ENCODE measurements at places on chromosomes 12 and 14.

- DNase-seq, result no peak
These were observed 60.1 kb downstream of the TAOK3 start for GRCh38 chr12:118312578-118312977.

DNA sequence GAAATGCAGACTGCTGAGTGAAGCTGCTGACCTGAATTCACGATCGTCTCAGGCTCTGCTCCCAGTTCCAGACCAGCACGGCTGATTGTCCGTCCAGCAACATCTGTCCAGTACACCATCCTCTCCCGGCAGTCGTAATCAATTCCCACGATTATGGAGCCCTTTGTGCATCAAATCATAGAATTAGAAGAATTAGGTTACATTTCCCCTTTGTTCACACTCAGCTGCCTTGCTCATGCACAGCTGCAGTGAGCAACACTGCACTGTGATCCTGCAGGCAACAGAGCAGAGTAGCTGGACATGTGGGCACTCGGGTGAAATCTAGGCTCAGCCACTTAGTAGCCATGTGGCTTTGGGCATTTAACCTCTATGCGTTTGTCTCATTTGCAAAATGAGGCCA, 22.2 kb downstream of the RTRAF start:
- DNase-seq, result peak; percentile 28

- DNase-seq, result no peak
These were observed 29.3 kb downstream of the SSPN start for GRCh38 chr12:26224657-26225056.

GRCh38 chr14:104545942-104546501, 33.5 kb upstream of the C14orf180 start:
- no peak for DNase-seq

DNA sequence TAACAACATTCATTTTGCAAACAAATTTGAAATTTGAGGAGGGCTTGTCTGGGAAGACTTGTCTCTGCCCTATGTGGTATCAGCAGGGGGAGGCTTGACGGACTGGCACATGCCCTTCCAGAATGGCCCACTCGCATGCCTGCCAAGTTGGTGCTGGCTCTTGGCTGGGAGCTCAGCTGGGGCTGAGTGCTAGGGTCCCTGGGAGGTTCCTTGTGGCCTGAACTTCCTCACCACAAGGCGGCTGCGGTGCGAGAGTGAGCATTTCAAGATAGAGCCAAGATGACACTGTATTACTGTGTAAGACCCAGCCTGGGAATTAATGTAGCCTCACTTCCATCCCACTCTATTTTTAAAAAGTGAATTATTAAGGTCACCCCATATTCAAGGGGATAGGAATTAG, 271.6 kb upstream of the PLEKHG7 start:
- no peak for DNase-seq

- DNase-seq, result no peak
These were observed 13.1 kb downstream of the EVL start for GRCh38 chr14:100078216-100078803.

DNA sequence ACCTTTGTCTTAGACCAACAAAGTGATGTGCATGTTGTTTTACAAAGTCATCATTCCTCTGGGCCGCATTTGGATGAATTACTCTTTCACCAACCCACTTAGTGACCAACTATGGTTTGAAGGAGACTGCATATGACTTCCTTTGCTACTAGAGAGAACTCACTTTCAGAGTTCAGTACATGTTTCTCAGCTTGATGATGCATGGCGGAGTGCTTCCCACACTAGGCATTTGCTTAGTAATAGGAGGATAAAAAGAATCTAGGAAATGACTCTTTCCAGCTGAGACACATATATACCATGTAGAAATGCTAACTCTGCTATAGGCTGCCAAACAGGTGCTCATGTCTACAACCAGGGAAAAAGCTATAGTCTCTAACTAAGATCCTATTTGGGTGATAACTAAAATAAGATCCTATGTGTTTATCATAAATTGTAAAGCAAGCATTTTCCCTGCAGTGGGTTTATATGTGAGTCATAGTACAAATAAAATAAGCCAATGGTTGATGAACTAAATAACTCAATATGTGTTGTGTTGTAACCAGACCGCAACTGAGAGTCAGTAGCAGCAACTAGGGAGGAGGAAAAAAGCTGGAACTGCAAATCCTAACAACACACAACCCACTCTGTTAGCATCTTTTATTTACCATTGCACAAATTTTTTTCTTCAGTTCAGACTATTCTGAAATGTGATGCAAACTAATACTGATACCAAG, 87.2 kb downstream of the TSPAN8 start:
- DNase-seq, result no peak

- DNase-seq, result no peak
These were observed 51.9 kb downstream of the BICD1 start for GRCh38 chr12:32158525-32158924.

DNA sequence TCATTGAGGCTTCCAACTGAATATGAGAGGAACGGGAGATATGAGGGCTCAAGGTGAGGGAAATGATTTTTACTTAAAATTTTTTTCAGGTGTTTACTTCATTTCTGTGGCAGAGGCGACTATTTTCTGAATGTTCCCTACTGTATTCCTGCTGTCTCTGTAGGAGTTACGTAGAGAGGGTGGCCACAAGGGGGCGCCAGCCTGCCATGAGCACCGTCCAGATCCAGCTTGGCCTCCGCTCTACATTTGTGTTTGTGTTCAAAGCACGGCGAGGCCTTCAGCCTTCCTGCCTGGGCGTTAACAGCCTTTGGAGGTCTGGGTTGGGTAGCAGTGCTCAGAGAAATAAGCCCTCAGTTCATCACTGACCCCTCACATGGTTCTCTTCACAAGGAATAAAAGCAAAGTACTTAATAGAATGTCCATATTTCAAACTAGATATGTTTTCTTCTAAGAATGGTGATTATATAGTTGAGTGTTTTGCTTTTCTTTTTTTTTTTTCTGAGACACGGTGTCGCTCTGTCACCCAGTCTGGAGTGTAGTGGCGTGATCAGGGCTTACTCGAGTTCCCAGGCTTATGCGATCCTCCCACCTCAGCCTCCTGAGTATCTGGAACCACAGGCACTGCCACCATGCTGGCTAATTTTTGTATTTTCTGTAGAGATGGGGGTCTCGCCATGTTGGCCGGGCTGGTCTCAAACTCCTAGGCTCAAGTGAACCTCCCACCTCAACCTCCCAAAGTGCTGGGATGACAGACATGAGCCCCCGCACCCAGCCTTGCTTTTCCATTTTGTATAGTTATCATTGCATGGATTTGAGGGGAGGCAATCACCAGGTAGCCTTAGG, 22.3 kb downstream of the CKB start:
- DNase-seq, result peak; percentile 95

DNA sequence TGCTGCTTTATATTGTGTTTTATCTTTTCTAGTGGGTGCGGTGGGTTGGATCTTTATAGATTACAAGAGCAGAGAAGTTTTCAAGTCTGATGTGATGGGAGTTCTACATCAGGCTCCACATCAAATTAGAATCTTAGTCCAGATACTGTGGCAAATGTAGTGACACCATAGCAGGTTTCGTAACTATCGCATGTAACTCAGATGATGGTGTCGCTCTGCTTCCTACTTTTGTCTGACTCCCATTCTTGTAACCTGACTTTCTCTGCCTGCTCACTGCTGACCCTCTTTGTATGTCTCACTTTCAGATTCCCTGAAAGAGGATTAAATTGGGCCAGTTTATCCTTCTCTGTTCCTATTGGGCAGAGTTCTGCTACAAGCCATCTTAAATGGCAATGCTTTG, 22.8 kb upstream of the FBXO34 start:
- DNase-seq, result no peak

GRCh38 chr12:85588221-85588620, 248.0 kb downstream of the RASSF9 start:
- DNase-seq, result no peak

DNA sequence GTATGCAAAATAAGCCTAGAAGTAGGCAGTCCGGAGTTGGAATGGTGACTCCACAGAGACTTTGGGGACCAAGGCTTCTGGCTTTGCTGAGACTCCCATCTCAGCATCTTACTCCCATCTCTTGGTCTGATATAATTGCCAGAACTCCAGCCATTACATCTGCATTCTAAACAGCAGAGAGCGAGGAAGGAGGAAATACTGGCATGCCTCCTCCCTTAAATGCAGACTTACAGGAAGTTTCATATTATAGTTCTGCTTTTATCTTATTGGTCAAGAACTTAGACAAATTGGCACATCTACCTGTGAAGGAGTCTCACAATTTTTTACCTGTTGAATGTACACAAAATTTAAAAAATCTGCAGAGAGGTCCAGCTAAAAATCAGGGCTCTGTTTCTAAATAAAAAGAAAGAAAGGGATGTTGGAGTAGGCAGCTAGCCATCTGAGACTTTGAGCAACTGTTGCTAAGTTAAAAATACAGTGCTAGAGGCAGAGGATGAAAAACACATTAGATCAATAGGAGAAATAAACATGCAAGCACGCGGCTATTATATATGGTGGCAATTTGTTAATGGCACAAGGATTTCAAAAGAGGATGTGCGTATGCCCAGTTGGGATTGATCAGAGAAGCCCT, 209.9 kb upstream of the HMGA2 start:
- DNase-seq, result no peak

DNA sequence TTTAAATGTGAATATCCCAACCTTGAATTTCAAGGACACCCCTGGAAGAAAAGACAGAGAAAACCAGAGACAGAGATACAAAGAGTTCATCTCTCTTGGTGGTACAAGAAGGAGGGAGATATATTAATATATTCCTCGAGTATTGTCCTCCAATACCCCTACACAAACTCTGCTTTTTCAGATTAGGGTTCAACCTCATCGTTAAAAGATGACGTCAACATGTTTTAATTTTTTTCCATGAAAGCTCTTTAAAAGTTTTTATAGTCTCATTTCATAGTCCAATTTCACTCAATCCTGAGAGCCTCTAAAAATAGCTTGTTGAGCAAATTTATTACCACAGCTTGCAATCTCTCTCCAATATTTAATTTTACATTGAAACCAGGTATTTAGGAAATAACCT, 19.4 kb downstream of the RHOJ start:
- no peak for DNase-seq

- DNase-seq, result no peak
These were observed 65.5 kb upstream of the BEGAIN start for GRCh38 chr14:100652744-100653143.

All from midbrain (tissue), 1 donor.